Activated CD4-positive, alpha-beta T cell treated with anti-CD3 and anti-CD28 coated beads, Interleukin-2, amount 10 ng/mL, durations not matched to agents 24 days and 14 days (primary cell): ENCODE measurements at places on chromosomes 2 and 18. TPM values are rescaled to one million over a fixed set of nuclear protein-coding genes. Genes with fewer than 3 reads are reported as not detected.

Gene DYNAP
- total RNA-seq = not detected in 2 replicates

Gene FZD7
- total RNA-seq = 1.3 TPM in 2 replicates

Gene SCN3A
- 0.05 TPM in 1 of 2 replicates, not detected in the other for total RNA-seq

Gene REG1A
- not detected in 2 replicates for total RNA-seq

Gene ALPP
- total RNA-seq = not detected in 2 replicates
